Fibroblast of villous mesenchyme (primary cell): ENCODE measurements at places on chromosomes 16 and 17. TPM values are rescaled to one million over a fixed set of nuclear protein-coding genes. Genes with fewer than 3 reads are reported as not detected.

KIAA0753 gene
- total RNA-seq, result 16.1 and 23.3 TPM in 2 replicates

CD7 gene
- not detected in 2 replicates for total RNA-seq

DNA sequence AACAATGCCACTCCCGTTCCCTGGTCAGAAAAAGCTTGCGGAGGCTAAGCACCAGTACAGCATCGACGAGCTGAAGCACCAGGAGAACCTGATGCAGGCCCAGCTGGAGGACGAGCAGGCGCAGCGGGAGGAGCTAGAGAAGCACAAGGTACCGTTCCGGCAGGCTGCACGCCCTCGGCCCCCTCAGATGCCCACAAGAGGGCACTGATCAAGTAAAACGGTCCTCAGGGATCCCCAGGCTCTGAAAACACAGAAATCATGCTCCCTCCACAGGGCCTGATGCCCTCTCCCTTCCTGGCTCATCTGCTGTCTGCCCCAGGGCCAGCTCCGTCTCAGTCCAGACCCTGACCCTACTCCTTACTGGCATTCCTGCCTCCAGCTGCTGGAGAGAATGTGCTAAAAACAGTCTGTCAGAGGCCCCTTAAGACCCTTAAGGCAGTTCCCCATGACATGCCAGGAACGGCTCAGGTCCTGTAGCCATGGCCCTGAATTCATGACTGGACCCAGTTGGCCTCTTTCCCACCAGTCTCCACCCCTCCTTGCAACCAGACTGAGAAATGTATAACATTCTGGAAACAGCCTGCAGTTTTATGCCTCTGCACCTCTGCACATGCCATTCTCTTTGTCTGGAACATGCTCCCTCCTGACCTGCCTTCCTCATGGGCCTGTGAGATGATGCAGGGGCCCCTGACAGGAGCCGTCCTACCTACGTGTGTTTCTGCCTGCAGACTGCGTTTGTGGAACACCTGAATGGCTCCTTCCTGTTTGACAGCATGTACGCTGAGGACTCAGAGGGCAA lies 21.8 kb downstream of the DRC3 start:
- DNase-seq, result peak; percentile 28

- no peak for DNase-seq
Measured at GRCh38 chr17:70896843-70897242, 727.5 kb downstream of the KCNJ2 start.

- peak; percentile 47 for DNase-seq
Measured at GRCh38 chr16:66588981-66589713, 9.9 kb downstream of the CMTM2 start.
